ENCODE measurements at places on chromosomes 2 and 18. TPM values are rescaled to one million over a fixed set of nuclear protein-coding genes. Genes with fewer than 3 reads are reported as not detected.

The ANKRD30BL gene
- 0.14 TPM for total RNA-seq

GRCh38 chr2:209334188-209335017, 89.4 kb upstream of the MAP2 start:
- DNase-seq = peak; percentile 73
- no peaks in the 10 kb centered on the region for H3K27me3 ChIP-seq
- no peak overlapping the region for H3K27ac ChIP-seq
- H3K4me1 ChIP-seq = no peaks in the 10 kb centered on the region
- no peak overlapping the region for H3K4me3 ChIP-seq

- no peak overlapping the region for H3K27ac ChIP-seq
- peak; percentile 25 for DNase-seq
- no peak overlapping the region for H3K4me3 ChIP-seq
- H3K36me3 ChIP-seq = no peaks in the 10 kb centered on the region
- H3K27me3 ChIP-seq = no peaks in the 10 kb centered on the region
- no peaks in the 10 kb centered on the region for H3K4me1 ChIP-seq
Measured at GRCh38 chr2:8966123-8966908, 37.2 kb downstream of the MBOAT2 start.

The NPPC gene
- total RNA-seq = not detected

DNA sequence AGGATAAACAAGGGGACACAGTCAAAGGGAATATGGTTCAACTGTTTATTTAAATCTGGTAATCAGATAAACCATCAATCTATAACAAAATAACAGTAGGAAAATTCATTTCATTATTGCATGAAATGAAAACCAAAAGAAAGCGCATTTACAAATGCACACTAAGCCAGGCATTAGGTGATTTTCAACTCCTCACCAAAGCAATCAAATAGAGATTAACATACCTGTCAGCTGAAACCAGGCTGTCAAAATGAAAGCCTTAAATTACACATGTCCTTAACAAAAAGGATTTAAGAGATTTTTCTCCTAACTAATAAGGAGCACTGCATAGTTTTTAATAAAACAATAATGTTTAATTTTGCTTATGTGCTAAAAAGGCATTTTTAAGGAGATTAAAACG, 23.0 kb downstream of the STK39 start:
- no peaks in the 10 kb centered on the region for H3K27me3 ChIP-seq
- peak overlapping the region; percentile 13 for H3K27ac ChIP-seq
- H3K4me3 ChIP-seq = no peak overlapping the region
- no peaks in the 10 kb centered on the region for H3K36me3 ChIP-seq
- DNase-seq = no peak

- H3K27ac ChIP-seq = no peak overlapping the region
- H3K4me1 ChIP-seq = no peaks in the 10 kb centered on the region
- no peaks in the 10 kb centered on the region for H3K27me3 ChIP-seq
- H3K4me3 ChIP-seq = no peak overlapping the region
- H3K36me3 ChIP-seq = no peaks in the 10 kb centered on the region
Measured at GRCh38 chr2:104476563-104476988, 377.3 kb upstream of the POU3F3 start.

- no peaks in the 10 kb centered on the region for H3K36me3 ChIP-seq
- peak overlapping the region; percentile 95 for H3K27ac ChIP-seq
- H3K27me3 ChIP-seq = no peaks in the 10 kb centered on the region
Measured at GRCh38 chr18:32092422-32093101, 888 bp downstream of the RNF138 start.

The LRRC30 gene
- not detected for total RNA-seq

The GPR55 gene
- total RNA-seq = not detected

DNA sequence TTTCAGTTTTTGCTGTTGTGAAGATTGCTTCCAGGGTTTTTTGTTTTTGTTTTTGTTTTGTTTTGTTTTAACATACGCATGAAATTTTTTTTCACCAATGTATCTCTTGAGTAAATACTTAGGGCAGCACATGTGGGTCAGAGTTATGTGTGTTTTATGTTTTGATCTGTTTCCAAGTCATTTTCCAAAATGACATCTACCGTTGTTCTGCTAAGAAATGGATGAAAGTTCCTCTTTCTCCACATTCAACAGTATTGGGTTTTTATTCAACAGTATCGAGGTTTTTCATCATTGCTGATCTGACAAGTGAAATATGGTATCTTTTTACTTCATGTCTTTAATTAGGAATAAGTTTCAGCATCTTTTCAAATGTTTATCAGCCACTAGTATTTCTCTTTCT, 16.7 kb downstream of the RNF144A start:
- DNase-seq = no peak
- no peak overlapping the region for H3K27ac ChIP-seq
- H3K27me3 ChIP-seq = no peaks in the 10 kb centered on the region
- no peaks in the 10 kb centered on the region for H3K4me1 ChIP-seq

The SLC11A1 gene
- total RNA-seq = 0.25 TPM

DNA sequence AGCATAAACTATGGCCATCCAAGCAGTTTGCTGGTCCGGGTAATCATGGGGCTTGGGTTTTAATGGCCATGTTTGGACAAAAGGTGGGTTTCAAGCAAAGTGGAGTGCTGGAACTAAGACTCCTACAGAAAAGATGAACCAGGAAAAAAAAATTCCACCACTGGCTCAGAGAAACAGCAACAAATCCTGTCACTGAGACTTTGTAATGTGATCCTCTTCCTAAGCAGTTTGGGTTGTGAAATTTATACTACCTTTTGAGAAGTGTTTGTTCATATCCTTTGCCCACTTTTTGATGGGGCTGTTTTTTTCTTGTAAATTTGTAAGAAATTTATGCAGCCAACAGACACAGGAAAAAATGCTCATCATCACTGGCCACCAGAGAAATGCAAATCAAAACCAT, 40.2 kb downstream of the MRPL33 start:
- no peaks in the 10 kb centered on the region for H3K36me3 ChIP-seq
- H3K27me3 ChIP-seq = no peaks in the 10 kb centered on the region
- no peak overlapping the region for H3K4me3 ChIP-seq
- DNase-seq = no peak

The CPLX4 gene
- not detected for total RNA-seq

The REG3G gene
- not detected for total RNA-seq

The DNAJC5G gene
- total RNA-seq = 14.1 TPM

DNA sequence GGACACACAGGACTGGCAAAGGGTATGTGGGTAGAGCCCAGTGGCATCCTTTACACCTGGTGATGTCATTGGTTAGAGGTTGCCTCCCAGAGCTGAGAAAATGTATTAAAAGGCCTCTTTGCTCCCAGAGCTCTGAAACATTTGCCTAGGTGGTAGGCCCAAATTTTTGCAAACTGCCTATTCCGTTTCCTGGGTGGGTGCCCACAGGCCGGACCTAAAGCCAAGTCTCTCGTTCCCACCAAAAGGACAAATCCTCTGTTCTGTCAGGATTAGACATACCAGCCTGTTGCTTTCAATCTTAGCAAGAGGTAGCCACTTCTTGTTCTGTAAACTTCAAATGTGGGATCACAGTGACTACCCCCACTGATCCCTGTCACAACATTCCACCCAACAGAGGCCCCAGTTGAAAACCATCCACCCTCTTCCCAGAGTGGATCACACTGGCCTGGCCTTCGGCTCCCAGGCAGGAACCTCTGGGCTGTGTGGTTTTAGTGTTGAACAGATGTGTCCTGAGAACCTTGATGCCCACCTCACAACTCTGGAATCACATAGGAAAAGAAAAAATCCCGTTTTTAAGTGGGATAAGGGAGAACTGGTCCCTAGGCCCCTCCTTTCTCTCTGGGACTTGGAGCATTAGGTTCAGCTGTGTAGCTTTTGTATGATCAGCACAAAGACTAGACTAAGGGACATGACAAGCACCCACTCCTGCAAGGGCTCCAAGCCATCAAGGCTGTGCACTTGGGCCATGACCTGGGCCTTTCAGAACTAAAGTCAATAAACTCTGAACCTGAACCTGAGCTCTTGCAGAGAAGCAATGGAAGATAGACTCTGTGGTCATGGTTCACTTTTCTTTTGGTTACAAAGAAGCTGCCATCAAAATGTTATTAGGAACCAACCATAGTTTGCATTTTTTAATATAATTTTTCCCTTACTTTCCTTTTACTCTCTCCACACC, 211.3 kb downstream of the CYP26B1 start:
- H3K4me3 ChIP-seq = no peak overlapping the region
- H3K4me1 ChIP-seq = no peaks in the 10 kb centered on the region
- no peak overlapping the region for H3K27ac ChIP-seq
- DNase-seq = no peak
- no peaks in the 10 kb centered on the region for H3K27me3 ChIP-seq
- no peaks in the 10 kb centered on the region for H3K36me3 ChIP-seq

The ACVR1C gene
- total RNA-seq = 0.04 TPM

Data from cardiac muscle cell (in vitro differentiated cells and primary cell).